ENCODE measurements at places on chromosomes 1 and 21.

- DNase-seq, result no peak
Measured at GRCh38 chr1:195594322-195594721, 1013.9 kb downstream of the KCNT2 start.

DNA sequence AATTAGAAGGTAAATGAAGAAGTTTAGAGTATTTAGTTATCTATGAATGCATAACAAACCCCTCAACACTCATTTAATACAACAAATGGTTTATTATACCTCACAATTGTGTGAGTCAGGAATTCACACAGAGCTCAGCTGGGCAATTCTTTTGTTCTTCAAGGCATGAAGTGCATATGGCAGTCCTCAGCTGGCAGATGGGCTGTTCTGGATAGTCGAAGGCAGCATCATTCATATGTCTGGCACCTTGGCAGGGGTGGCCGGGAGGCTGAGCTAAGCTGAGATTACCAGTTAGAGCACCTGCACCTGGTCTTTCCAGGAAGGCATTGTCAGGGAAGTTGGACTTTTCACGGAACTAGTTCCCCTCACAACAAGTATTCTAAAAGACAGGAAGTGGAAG, 286.2 kb upstream of the DUSP10 start:
- DNase-seq, result no peak

GRCh38 chr1:30303387-30303786, 420.0 kb downstream of the MATN1 start:
- DNase-seq, result no peak

GRCh38 chr1:1825217-1825616, 46.9 kb upstream of the NADK start:
- no peak for DNase-seq

DNA sequence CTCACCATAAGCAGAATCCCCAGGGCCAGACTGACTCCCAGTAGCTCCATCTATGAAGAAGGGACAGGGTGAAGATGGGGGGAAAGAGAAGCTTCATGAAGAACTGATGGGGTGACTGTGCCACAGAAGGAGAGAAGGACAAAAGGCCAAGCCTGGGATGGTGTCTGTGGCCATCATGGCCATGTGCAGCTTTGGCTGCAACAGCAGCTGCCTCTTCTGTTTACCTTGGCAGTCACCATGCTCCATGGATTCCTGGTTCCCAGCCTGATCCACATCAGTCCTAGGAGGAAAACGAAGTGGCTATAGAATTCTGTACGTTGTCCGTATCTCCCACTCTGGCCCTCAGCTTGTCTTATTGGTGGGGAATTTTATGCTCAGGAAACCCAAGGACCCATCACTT, 12.0 kb downstream of the SEMA6C start:
- no peak for DNase-seq

GRCh38 chr1:176531036-176531435, 68.1 kb downstream of the PAPPA2 start:
- no peak for DNase-seq

- DNase-seq, result no peak
Measured at GRCh38 chr1:47031059-47031458, 7.6 kb downstream of the CYP4X1 start.

GRCh38 chr1:23437355-23437664, 12.8 kb upstream of the TCEA3 start:
- no peak for DNase-seq

All from activated CD4-positive, alpha-beta T cell treated with anti-CD3 and anti-CD28 coated beads for 1 hour (primary cell).